HEK293T (cell line): ENCODE measurements at places on chromosomes 13 and 19.
A peak's percentile ranks its signal among the peaks of the same experiment; 100 is the strongest.

- no peak for DNase-seq
Measured at GRCh38 chr13:104594806-104595205, 1528.6 kb upstream of the SLC10A2 start.

GRCh38 chr19:7943444-7944176, at the start of gene TIMM44:
TSS of gene TIMM44 (minus strand) at chr19:7943666. CDS start at chr19:7943651, 15 bp downstream.
- peak; percentile 96 for DNase-seq

GRCh38 chr13:108895220-108895704, 265.9 kb downstream of the MYO16 start:
- DNase-seq: no peak

DNA sequence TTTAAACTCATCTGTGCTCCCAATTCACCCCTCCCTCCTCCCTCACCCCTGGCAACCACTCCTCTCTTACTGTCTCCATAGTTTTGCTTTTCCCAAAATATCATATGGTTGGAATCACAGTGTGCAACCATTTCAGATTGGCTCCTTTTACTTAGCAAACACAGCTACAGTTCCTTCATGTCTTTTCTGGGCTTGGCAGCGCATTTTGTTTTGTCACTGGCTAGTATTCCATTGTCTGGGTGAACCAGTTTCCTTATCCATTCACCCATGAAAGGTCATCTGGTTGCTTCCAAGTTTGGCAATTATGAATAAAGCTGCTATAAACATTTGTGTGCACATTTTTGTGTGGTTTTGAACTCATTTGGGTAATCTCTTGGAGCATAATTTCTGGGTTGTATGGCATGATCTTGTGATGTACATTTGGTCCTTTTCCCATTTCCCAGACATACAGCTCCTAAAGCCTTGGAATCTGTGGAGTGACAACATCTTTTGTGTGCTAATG, 23.9 kb upstream of the GAS6 start:
- no peak for DNase-seq

- DNase-seq: no peak
Measured at GRCh38 chr13:106373989-106374572, 161.4 kb downstream of the EFNB2 start.

GRCh38 chr13:112617754-112618375, 29.9 kb upstream of the TUBGCP3 start:
- no peak for DNase-seq

DNA sequence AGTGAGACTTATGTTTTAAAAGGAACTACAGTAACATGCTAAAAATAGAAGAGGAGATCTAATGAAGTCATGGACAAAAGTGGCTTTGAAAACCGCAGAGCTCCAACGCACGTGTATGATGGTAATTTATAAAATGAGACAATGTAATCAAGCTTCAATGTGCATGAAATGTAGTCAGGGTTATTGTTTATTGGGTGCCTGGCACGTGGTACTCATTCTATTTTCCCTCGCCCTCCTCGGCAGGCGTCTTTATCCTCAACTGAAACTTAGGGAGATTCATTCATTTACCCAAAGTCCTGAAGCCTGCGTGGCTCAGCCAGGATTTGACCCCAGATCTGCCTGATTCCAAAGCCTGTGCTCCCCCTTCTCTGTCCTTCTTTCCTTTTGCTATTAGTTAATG, 79.8 kb downstream of the CHST8 start:
- no peak for DNase-seq

GRCh38 chr19:58059671-58060078, 593 bp downstream of the ZNF135 start:
- no peak for DNase-seq

DNA sequence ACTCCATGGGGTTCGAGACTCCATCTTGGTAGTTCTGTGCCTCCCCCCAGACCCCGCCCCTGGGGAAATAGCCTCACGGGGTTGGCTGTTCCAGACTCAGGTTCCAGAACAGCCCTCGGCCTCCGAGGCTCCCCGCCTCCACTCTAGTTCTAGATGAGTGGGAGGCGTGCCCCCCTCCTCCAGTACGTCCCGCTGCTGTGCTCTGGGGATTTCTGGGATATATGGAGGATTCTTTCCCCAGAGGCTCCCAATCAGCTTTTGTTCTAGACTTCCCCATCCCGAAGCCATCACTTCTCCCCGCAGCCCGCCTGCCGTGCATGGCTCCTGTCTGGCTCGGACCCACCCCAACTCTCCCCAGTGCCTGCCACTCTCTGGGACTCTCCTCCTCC, 1.9 kb upstream of the CACNG7 start:
- DNase-seq: no peak

DNA sequence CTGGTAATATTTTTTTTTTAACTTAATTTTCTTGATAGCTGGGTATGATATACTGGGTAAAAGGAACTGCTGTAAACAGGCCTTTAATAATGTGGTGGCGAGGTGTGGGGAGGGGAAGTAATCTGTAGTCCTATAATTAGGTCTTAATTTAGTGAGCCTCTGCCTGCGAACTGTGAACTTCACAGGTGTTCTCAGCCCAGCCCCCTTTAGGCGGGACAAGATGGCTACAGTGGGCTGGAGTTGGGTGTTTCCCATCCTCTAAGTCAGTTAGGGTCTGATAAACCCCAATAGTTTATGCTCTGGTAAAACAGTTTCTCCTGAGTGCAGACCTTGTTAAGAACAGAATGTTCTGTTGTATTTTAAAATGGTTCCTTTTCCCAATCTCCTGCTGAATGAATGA, 97.6 kb upstream of the SERP2 start:
- no peak for DNase-seq

DNA sequence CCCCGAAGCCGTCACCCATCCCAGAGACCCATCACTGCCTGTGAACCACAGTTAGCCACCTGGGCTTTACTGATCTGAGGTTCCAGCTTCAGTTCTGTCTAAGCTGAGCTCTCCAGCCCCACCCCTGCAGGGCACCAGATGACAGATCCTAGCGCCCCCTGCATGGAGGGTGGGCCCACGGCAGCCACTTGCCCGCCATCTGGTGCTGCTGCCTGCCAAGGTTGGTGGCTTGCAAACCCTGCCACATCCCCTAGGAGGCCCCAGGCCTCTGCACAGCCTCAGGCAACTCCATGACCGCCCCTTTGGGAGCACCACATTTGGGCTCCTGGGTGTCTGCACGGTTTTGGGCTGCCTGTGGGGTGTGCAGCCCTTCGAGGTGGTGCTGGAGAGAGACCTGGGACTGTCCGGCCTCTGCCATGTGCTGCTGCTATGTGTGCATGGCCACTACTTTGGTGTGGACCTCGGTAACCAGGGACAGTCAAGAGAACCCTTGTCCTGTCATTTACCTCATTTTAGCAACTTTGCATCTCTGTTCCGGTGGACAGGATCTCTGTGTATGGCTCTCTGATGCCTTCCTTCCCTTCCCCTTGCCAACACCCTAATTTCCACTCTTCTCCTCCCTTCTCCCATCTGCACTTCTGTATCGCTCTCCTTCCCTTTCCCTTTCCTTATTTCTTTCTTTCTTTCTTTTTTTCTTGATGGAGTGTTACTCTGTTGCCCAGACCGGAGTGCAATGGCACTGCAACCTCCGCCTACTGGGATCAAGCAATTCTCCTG, 17.4 kb upstream of the SDHAF1 start:
- peak; percentile 61 for DNase-seq

GRCh38 chr19:42201489-42202289, 15.8 kb downstream of the DEDD2 start:
- DNase-seq: no peak

DNA sequence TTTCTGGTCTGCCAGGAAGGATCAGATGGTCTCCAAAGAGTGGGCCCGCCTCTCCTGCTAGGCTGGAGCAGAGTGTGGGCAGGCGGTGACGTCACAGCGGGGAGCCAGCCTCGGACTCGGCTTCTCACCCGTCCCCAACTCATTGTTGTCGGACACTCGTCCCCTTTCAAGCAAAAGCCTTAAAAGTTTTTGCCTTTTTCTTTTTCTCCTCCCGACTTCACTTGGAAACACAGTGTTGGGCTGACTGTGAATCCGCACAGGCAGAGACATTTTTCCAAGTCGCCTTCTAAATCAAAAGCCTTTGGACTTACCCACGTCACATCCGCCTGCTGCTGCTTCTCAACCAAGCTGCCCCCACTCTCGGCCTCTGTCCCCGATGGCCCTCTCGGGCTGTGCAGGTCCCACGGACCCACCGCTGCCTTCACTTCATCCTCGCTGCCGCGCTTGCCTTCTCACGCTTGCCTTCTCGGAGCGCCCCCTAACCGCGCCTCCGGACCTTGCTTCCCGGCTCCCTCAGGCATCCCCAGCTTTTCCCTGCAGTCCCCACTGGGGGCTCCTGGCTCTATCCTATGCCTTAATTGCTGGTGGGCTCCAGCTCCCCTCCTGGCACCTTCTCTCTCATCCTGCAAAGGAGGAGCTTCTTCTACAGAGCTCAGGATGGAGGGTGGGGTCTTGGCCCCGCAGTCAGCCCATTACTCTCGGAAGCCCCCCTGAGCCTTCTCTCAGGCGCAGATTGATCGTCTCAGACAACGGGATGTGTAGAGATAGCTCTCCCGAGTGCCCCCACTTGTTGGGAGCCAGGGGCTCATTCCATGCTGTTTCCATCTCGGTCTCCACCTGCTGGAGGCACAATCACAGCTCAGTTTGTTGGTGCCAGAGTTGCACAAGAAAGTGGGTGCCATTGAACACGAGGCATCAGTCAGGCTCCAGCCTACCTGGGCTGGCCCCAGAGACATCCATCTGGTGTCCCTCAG, 3.9 kb upstream of the ZNF135 start:
- DNase-seq: no peak

GRCh38 chr19:33375837-33376159, 2.3 kb downstream of the CEBPG start:
- DNase-seq: no peak

GRCh38 chr19:45076029-45076850, at the start of gene ZNF296:
TSS of gene ZNF296 (minus strand) at chr19:45076478. CDS start at chr19:45076373, 105 bp downstream.
- peak; percentile 83 for DNase-seq

GRCh38 chr13:111490611-111491010, 170.2 kb downstream of the TEX29 start:
- no peak for DNase-seq

- DNase-seq: no peak
Measured at GRCh38 chr19:50536662-50537305, 23.1 kb upstream of the ASPDH start.

- DNase-seq: no peak
Measured at GRCh38 chr19:2148482-2149135, 2.8 kb downstream of the AP3D1 start.

DNA sequence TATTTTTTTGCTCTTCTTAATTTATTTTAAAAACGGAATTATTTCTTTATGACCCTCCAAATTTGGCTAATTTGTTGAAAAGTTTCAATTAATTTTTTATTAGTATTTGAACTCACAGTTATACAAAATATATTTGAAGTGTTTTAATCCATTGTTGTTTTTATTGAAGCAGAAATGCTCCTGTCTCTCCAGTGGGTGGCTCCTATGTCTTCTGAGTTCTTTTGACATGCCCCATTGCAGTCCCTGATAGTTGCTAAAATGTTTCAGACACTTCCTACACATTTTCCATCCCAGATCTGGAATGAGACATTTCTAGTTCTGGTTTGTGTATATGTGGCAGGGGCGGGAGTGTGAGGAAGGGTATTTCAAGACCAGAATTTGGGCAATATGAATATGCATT, 579.4 kb upstream of the PRR20A start:
- DNase-seq: peak; percentile 10

DNA sequence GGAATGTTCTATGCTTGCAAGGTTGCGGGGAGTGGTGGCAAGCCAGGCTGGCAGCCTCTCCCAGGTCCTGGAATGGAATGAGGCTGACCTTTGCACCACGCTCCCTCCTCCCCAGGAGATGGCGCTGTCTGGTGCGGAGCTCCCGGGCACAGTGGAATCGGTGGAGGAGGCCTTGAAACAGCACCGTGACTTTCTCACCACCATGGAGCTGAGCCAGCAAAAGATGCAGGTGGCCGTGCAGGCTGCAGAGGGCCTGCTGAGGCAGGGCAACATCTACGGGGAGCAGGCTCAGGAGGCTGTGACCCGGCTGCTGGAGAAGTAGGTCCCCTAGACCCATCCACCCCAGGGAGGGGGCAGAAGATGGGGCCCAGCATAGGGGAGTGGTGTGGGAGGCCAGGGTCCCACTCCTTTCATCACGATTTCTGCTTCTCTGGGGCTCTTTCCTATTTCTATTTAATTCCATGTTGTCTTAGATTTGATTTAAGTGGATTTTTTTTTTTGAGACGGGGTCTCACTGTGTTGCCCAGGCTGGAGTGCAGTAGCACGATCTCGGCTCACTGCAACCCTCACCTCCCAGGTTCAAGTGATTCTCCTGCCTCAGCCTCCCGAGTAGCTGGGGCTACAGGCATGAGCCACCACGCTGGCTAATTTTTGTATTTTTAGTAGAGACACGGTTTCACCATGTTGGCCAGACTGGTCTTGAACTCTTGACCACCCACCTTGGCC, 53.2 kb upstream of the SHKBP1 start:
- peak; percentile 84 for DNase-seq

DNA sequence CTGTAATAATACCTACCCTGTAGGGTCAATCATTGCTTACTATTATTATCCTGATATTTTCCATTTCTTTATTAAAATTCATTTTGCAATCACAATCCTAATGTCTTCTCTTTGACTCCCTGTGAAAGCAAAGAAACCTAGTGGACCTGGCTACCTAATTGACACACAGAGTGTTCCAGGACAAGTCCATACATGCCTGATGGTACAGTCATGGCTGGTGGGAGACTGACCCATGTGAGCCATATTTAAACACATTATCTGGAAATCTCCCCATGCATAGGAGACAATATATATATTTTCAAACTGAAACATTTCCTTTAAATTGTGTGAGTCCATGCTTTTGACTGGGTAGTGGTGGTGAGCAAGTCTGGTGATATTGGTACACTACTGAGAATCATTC, 230.6 kb upstream of the DACH1 start:
- DNase-seq: no peak

GRCh38 chr13:73880365-73880764, 253.8 kb downstream of the KLF12 start:
- DNase-seq: peak; percentile 47

GRCh38 chr19:45172173-45172572, 5.9 kb downstream of the TRAPPC6A start:
- DNase-seq: no peak

DNA sequence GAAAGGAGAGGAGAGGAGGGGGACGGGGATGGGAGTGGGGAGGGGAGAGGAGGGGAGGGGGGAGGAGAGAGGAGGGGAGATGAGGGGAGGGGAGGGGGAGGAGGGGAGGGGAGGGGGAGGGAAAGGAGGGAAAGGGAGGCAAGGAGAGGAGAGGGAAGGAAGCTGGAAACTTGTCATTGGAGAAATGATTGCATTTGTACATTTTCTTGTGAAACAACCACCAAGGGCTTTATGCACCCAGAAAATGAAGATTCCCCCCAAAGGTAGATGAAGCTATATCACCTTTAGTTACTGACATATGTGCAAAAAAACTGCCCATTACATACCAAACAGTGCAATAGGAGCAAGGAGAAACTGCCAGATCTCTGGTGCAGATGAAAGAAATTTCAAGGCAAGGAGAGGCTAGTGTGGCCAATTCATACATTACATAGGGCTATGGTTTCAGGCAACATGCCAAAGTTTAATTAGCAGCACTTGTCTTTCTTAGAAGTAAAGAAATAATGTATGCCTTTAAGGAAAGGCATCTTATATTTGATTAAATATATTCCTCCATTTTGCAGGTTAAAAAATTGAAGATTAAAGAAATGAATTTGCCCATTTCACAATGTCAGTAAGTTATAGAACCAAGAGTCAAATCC, 49.5 kb upstream of the STK24 start:
- DNase-seq: no peak

GRCh38 chr13:84985860-84986259, 813.4 kb downstream of the SLITRK6 start:
- peak; percentile 19 for DNase-seq
